ENCODE measurements at places on chromosomes 3 and 15. TPM values are rescaled to one million over a fixed set of nuclear protein-coding genes. Genes with fewer than 3 reads are reported as not detected.

DNA sequence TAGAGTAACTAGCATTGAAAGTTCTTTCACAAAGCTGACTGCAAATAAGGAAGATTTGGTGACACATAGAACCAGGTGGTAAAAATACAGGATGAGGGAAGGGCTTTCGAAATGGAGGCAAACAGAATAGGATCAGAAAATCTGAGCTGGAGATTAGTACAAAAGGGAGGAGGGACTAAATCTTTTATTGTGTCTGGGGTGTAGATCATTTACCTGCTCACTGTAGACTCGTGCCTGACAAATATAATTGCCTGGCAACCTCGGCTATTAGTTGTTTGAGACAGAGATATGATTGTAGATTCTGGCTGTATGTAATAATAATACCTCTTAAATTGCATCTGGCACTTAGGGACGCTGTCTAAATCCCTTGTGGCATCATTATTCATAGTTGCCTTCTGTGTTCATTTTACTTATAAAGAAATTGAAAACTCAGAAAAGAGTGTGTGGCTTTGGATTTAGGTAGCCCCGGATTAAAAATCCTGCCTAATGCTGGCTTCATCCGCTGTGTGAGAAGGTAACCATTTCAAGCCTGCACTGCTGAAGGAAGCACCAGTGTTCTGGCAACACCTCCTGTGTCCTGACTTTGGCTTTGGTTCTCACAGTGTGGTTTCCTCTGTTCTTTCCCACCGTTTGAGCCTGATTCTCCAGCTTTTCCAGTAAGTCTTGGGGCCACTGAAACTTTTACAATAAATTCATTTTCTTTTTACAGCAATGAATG, 25.0 kb upstream of the GPR160 start:
- no peak for DNase-seq

- no peak for DNase-seq
Observed at GRCh38 chr3:54853573-54854404, 74.1 kb downstream of the LRTM1 start.

DNA sequence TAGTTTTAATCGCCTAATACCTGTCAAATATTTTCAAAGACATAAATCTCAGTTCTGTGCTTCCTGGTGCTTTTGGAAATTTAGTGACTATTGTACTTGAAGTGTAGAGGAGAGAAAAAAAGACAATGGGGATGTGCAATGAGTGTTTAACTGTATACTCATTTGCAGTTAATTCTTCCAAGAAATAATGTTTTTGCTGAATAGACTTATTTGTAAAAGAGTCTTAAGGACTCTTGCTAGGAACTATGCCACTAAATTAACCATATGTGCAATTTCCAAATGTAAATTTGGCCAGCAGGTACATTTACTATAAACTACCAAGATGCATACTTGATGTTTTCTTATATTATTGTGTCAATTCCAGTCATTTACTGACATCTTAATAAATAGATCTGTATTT, 2.0 kb downstream of the CHMP2B start:
- DNase-seq: no peak

DNA sequence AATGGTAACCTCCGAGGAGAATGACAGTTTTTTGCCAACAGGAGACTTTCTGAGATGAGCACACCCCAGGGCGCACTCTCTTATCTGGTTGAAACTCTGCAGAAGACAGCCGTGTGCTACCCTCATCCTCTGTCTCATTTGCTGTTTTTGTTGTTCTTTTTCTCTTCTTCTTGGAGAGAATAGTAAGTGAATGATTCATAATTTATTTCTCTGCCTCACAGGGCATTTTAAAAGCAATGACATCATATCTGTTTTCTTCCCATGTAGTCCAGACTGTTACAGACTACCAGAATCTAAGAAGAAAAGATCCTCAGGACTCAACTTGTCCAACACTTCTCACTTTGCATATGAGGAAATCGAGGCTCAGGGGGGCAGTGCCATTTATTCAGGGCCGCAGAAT, 771.1 kb upstream of the GRM7 start:
- no peak for DNase-seq

DNA sequence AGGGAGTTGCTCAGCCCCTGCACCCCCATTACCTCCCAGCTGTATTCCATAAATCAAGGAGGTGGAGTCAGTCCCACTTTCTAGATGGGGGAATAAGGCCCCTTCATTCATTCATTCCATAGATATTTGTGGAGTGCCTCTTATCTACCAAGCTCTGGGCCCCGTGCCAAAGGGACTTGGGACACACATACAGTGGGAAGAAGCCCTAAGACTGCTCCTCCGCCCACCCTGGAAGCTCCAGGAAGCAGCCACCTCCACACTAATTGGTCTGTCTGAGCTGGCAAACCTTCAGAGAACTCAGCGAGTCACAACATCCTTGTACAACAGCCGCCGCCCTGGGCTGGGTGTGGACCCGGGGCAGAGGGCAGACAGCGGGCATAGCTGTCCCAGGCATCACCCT, 6.4 kb downstream of the STRA6 start:
- DNase-seq: no peak

GRCh38 chr15:84908564-84908963, 24.1 kb downstream of the SLC28A1 start:
- DNase-seq: no peak

STRA6 gene
- 1.5 TPM for total RNA-seq

DNA sequence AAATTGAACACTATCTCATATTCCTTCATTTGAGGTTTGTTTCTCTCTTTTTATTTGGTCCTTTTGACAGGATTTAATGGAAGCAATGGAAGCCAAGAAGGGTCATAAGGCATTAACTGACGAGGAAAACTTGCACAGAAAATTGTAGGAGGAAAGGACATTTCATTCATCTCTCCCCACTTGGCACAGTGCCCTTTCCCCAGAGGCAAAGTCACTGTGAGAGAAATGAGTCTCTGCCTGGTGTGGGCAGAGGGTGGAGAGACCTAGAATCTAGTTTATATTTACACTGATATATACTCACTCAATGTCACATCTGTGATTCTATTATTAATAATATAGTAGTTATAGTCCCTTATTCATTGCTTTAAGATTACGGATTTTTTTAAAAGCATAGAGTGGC, 324.6 kb upstream of the IL12A start:
- DNase-seq: no peak

DNA sequence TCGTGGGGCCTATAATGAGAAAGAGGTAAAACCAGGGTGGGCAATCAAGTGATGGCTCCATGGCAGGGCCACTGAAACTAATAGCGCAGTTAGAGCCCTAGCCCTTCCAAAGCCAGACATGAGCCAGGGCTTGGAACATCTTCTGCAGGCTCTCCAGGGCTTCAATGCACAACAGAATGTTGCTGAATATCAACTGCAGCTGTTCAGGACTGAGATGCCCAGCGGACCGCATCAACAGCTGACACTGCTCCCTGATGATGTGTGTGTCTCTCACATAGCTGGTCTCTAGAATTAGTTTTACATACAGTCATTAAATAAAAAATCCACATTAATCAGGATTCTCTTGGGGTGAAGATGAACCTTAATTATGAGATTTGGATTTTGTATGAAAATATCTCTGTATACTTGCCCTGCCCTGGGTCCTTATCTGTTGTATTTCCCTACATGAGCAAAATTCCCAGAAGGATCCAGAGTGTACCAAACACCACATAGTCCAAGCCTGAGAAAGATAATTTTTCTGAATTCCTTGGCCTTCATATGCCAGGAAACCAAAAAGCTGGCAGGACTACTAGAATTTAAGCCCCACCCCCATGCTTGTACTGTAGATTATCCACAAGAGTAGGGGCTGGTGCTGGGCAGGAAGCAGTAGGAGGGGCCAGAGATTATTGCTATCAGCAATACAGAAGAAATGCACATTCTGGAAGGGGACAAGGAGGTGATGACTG, 7.7 kb upstream of the GOLGB1 start:
- DNase-seq: no peak

DNA sequence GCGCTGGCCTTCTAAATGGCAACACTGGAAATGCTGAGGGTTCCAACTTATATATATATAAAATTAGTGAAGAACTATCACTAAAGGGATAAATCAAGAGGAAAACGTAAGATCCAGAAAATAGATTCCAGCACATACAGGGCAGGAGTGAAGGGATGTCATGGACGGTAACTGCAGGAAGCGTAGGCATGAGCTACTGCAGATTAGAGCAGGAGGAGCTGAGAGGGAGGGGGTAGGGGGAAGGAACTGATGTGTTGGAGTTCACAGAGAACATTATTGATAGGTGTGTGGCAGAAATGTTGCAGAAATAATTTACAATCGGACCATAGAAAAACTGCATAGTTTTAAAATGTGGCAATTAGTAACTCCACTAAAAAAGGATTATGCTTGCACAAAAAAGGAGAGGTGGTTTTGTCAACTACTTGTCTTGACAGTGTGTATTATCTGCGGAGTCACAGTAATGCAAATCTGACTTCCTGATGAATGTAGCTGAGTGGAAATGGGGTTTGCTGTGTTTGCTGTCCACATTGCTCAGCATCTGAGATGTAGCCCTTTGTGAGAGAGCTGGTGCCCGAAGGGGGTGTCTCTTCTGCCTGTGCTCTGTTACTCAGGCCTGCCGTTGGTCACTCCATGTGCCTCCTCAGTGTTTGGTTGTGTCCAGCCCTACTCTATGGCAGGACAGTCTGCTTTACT, 61.2 kb downstream of the PAK2 start:
- no peak for DNase-seq

DNA sequence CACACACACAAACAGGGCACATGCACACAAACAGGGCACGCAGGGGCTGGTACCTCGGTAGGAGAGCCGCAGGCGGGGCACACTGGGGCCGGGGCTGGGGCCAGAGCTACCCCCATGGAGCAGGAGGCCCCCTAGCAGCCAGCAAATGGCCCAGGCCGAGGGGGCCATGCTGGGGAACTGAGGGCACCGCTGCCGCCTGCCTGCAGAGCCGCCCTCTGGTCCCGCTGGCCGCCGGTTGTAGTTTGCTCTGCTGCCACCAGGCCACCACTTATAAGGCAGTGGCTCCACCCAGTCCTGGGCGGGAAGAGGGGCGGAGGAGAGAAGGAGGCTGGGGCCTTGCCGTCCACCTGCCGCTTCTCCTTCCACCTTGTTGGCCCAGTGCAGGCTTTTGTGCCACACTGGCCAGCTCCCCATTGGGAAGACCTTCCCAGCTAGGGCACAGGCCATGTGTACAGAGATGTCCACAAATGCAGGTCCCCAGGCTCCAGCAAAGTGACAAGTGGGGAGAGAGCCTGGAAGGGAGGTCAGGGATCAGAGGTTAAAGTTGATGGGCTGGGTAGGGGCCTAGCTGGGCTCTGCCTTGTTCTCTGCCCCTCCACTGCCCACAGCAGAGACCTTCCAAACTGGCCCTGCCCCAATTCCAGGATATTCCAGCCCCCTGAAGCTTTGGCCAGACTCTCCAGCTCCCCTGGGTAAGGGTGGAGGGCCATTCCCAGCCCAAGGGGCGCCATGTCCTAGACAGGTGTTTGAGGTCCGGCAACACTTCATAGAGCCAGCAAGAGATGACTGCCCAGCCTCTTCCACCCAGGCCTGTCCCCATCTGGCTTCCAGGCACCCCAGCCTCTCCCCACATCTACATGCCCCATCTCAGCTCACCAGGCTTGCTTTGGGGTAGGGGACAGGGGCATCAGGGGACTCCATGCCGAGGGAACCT, at the start of gene SEMA3G:
TSS of gene SEMA3G (minus strand) at position 244 of the 934 bp plus-strand sequence. CDS start at position 168, 76 bp downstream.
- DNase-seq: no peak

GRCh38 chr3:28840976-28841376, 439.9 kb upstream of the RBMS3 start:
- no peak for DNase-seq

NPAP1 gene
- total RNA-seq: not detected

DNA sequence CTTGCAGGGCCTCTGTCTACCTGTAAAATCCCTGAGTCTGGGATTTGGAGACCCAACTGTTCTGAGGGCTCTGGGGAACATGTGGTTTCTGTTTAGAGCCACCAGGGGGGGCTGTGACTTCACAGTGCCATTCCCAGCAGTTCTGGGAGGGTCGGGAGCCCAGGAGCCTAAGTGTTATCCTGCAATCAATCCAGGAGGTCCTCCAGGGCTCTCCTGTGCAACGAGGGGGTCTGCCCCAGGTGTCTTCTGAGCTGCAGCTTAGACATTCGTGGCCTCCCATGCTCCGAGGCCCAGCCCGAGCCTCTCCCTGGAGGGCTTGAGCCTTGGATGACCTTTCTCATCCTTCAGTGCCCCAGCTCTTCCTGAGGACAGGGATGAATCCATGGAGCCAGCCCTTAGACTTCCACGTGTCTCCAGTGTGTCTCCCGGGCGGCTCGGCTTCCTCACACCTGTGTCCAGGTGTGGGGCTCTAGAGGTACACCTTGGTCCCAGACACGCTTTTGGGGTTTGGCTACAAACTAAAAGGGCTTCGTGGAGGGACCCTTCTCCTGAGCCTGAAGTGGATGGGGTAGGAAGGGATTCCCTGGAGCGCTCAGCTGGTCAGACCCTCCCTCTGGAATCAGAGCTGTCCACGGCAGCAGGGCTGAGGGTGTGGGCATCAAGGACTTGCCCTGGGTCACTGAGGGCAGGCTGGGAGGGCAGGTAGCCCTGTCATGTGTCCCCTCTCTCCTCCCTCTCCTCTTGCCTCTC, 20.3 kb upstream of the ABTB1 start:
- DNase-seq: no peak

GNAT1 gene
- total RNA-seq: not detected

- no peak for DNase-seq
Observed at GRCh38 chr15:58748040-58748851, 1.3 kb downstream of the ADAM10 start.

All from esophagus squamous epithelium (tissue), 5 donors.